CD8-positive, alpha-beta T cell (primary cell): ENCODE measurements at places on chromosomes 2 and 18.

- no peak for DNase-seq
Observed at GRCh38 chr2:2683606-2684224, 352.6 kb upstream of the MYT1L start.

- DNase-seq, result no peak
Observed at GRCh38 chr2:28480403-28481049, 15.3 kb upstream of the PLB1 start.

DNA sequence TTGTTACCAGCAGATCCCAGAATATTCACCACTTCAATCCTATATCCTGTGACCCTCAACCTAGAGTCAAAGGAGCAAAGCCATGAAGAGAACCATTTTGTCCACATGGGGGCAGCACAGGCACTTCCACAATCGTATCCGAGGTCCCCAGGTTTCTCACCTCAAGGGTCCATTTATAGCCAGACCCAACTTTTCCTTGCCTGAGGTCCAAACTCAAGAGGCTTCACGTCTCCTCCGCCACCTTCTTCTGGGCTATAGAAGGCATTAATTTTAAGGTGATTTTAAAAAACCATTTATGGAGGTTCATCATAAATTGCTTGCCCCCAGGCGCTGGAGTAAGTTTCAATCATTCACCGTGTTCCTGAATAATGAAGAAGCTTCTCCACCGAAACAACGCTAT is 111.6 kb upstream of the NABP1 start:
- DNase-seq, result peak; percentile 74

DNA sequence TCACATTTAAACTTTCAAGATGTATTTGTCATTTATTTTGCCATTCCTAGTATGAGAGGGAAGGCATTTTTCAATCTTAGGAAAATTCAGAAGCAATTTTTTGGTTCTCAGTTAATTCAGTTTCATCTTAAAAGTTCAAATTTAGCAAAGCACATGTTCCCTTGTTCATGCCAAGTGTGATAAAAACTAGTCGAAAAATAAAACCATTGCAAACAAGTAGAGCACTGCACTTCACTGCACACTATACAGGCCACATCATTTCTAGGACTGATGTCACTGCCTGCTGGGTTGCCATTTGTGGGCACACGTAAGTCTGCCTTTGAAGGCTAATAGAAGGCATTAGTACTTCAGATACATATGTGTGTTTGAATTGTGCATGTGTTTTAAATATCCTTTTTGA is 14.3 kb downstream of the TBR1 start:
- no peak for DNase-seq

DNA sequence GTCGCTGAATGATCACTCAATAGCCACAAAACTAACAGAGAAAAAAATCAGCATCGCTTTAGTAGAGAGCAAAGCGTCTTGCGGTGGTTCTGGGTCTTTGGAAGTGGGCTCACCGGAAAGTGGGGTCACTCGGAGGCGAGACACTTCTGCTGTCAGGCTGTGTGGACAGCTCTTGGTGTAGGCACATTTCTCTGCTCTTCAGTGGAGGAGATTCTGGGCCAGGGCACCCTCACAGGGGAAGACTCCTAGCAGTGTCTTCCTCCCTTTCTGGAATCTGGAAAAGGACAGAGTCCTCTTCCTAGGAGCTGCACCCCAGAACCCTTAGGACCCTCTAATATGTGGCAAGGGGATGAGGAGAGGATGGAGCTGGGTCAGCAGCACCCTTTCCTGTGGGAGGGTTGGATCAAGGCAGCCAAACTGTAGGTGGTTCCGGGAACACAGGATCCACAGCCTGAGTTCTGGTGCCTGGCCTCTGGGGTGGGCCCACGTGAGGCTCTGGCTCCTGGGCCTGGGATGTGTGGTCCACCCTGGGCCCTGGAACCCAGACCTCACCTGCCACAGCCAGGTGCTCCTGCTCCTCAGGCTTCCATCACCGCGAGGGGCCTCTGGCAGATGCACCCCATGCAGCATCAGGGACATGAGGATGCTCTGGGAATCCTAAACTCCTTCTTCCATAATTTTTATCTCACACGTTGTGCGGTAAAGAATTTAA is 25.1 kb downstream of the GPR35 start:
- no peak for DNase-seq

- no peak for DNase-seq
Observed at GRCh38 chr2:62393293-62393692, 112.7 kb downstream of the TMEM17 start.

GRCh38 chr18:75525331-75525730 is 97.8 kb upstream of the SMIM21 start:
- DNase-seq, result no peak

GRCh38 chr2:218292048-218293014 is at the start of gene TMBIM1:
TMBIM1 (minus strand) TSS chr2:218292503; CDS start chr2:218282141, 10,362 bp downstream.
- DNase-seq, result peak; percentile 87

DNA sequence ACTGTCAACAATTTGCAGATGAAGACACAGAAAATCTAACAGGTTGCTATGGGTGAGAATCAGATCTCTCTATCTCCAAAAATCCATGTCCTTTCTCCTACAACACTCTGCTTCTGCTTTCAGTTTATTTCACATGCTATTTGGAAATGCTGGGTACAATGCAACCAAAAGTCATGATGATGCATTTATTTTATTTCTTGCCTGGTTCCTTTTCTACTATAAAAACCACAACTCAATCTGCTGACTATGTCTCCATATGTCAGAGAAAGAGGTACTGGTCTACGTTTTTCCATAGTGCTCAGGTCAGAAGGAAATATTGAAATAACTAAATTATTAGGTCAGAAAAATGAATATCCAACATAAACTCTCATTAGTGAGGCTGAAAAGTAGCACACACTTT is 20.5 kb downstream of the RAD51AP2 start:
- DNase-seq, result no peak

DNA sequence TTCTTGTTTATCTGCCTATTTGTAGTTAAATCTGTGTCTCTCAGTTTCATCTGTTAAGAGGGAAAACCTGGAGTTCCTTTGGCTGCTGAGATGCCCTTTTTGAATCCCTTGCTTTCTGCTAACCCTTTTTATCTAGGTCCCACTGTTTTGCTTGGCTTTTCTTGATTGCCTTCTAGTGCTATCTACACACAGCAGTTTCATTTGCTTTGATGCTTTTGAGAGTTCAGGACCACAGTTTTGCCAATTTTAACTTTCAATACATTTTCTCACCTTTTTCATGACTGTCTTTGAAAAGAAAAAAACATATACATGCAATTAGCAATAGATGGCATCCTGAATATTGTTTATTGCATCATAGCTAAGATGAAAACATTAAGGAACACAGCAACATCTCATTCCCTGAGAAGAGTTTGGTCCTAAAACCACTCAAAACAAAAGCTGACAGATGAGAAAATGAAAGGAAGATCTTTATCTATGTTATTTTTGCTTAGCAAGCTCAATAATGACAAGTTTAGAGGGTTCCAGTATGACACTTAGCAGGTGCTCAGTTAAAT is 241.4 kb upstream of the MEX3C start:
- no peak for DNase-seq

GRCh38 chr18:21146016-21146415 is 34.4 kb upstream of the ROCK1 start:
- no peak for DNase-seq
